ENCODE measurements at places on chromosomes 6 and 20.

DNA sequence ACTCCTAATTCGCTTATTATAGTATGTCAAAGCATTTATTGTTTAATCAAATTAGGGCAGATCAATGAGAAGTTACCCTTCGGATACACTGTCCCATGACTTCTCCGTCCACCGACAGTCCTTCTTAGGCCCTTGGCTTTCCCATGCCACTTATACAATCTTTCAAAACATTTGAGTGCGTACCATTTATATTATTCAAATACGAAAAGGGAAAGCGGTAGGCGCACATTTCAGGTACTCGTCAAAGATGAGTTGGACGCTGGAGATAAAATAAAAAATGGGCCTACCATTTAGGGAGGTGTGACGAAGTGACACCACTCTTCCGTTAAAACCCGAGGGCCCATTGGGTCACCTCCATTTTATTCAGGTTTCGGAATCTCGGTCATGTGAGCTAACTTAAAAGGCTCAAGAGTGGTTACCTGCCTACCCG, 542 bp upstream of the AFG1L start:
- no peak for DNase-seq

GRCh38 chr6:111267764-111268333, 180.5 kb downstream of the SLC16A10 start:
- DNase-seq: no peak

DNA sequence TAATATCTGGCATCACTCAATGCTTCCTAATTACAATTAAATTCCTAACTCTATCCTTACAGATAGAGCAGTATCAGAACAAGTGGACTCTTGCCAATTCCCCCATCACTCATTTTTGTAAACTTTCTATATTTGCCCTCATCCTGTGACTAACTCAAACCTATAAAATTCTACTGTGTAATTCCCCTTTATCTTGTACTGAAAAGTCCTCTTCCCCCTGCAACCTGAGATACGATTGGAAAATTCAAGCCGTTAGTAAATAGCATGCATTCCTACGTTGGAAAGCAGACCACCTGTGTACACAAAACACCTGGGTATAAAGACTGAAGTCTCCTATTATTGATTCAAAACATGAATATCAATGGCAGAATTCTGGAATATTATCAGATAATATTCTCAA, 70.4 kb upstream of the KCNQ5 start:
- no peak for DNase-seq

DNA sequence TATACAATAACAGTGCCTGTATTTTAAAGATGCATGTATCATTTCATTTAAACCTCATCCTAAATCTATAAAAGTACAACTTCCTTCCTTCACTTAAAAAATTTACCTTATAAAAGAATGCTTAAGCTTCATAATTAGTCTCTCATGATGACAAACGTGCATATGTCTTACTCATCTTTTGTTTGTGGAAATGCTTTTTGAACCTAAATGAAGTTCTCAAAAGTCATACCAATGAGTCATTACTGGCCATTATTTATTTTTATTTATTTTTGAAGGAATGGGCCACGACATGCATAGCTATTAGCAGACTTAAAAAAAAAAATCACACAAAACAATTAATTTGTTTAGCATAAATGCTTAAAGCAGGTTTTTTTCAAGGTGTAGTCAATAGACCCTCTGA, 3.7 kb downstream of the TFB1M start:
- no peak for DNase-seq

GRCh38 chr20:55273149-55273548, 732.2 kb downstream of the CBLN4 start:
- no peak for DNase-seq

- DNase-seq: no peak
Observed at GRCh38 chr6:5766260-5766659, 240.5 kb downstream of the NRN1 start.

GRCh38 chr6:99138445-99138844, 190.7 kb upstream of the FBXL4 start:
- DNase-seq: no peak

- no peak for DNase-seq
Observed at GRCh38 chr20:16641511-16642023, 68.3 kb upstream of the KIF16B start.

GRCh38 chr6:72850469-72850868, 228.6 kb downstream of the KCNQ5 start:
- no peak for DNase-seq

GRCh38 chr6:36754582-36755434, 57.2 kb downstream of the RAB44 start:
- DNase-seq: no peak

DNA sequence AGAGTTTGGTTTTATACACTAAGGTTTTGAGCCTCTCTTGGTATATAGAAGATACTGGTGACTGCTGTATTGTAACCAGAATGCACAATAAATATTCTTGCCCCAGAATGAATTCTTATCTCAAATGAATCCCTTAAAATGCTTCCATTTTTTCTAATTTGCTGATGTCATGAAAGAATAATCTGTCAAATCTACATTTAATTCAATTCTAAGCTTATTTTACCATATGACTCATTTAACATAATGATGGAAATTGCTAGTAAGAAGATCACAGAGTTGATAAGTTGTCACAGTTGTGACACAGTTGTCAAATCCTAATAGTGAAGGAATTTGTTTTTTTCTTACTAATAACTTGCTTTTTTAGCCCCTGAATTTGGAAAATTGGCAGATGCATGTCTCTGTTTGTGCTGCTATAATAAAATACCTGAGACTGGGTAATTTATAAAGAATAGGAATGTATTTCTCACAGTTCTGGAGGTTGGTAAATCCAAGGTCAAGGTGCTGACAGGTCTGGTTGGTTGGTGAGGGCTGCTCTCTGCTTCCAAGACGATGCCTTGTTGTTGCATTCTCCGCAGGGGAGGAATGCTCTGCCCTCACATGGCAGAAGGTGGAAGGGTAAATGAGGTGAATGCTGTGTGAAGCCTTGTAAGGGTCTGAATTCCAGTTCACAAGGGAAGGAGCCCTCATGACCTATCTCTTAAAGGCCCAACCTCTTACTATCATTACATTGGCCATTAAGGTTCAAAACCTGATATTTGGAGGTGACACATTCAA, 4.7 kb downstream of the ECT2L start:
- no peak for DNase-seq

- no peak for DNase-seq
Observed at GRCh38 chr6:150717419-150717818, 117.7 kb downstream of the PLEKHG1 start.

DNA sequence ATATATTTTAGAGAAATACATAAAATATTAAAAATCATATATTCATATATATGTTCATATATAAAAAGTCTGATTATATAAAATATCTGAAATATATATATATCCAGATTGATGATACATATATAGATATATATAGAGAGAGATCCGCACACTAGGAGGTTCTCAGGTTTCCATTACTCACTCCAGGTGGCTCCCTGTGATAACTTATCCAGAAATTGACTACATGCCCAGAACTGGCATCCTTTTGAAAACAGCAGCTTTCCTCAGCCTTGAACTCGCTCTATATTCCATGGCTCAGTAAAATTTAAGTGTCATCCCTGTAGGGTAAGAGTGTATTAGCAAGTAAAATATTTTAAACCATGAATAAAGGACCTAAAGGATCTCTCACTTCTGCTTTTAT, 206.8 kb downstream of the TINAG start:
- DNase-seq: no peak

- DNase-seq: no peak
Observed at GRCh38 chr20:49290608-49291191, 12.8 kb upstream of the ZNFX1 start.

- DNase-seq: no peak
Observed at GRCh38 chr20:6588296-6588695, 179.2 kb upstream of the BMP2 start.

- DNase-seq: no peak
Observed at GRCh38 chr6:120894077-120894476, 440.2 kb downstream of the TBC1D32 start.

DNA sequence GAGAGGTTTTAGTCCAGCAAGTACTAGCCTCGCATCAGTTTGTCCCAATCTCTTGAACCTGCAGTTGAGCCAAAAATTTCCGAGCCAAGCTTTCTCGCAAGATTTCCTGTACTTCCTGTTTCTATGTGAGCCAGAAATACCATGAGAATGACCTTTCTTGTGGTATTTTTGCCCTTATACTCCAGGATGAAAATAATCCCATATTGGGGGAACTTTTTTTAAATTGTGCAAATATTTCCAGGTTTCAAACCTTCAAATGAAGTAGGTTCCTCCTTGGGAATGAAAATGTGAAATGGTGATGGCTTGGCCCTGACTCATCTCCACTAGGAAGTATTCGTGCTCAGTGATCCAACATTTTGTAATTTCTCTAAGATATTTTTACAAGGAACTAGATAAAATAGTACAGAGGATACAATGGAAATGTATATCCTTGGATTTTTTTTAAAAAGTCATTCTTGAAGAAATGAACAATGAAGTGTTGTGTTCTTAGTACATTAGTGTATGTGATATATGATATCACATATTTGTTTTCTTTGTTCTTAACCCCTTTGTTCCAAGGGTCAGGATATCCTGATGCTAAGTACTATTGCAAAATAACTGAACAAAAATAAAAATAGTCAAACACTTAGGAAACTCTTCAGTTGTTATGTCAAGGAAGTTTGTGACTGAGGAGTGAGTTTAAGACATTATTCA, 184.0 kb downstream of the PDE7B start:
- DNase-seq: no peak

GRCh38 chr6:106979435-106979884, 4.9 kb upstream of the CD24 start:
- peak; percentile 48 for DNase-seq

- DNase-seq: no peak
Observed at GRCh38 chr6:14228571-14228970, 111.0 kb downstream of the CD83 start.

DNA sequence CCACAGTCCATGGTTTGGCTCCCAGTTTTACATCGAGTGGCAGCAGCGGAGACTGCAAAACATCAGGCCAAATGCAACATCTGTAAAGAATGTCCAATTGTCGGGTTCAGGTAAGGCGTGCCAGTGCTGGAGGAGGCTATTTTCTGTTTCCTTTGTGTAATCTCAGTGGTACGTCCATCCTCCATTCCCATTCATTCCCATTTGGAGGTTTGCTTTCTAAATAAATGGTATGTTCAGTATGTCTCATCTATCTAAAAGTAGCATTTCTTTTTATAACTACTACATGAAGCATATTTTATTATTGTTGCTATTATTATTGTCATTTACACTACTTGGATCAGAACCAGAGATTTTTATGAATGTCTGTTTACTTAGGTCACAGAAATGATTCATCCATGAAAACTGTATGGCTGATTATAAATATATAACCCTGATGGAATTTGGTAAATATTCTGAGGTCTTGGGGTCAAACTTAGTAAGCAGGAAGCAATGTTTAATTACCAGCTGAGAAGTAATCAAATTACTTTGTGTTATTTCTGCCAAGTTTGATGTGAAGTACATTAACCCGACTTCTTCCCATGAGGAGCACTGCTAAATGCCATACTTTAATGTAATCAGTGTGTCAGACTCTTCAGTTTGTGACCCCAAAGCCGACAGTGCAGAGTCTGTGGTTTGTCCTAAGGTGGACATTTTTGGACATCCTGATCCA, 512.9 kb downstream of the UTRN start:
- no peak for DNase-seq

DNA sequence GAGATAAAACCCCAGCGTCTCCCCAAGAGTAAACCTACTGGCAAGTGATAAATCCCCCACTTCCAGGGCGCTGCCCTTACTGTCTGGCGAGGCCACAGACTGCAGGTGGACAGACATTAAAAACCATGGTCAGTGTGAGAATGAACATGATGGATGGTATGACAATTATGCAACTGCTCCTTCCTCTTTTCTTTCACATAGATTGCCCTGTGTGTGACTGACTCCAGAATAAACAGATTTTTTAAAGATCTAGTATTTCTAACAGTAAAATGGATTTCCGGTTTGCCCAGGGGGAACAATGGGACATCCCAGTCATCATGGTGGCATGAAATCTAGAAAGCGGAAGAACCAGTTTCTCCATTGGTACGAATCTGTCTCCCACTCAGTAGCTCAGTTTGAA, 153.7 kb downstream of the FOXC1 start:
- no peak for DNase-seq

DNA sequence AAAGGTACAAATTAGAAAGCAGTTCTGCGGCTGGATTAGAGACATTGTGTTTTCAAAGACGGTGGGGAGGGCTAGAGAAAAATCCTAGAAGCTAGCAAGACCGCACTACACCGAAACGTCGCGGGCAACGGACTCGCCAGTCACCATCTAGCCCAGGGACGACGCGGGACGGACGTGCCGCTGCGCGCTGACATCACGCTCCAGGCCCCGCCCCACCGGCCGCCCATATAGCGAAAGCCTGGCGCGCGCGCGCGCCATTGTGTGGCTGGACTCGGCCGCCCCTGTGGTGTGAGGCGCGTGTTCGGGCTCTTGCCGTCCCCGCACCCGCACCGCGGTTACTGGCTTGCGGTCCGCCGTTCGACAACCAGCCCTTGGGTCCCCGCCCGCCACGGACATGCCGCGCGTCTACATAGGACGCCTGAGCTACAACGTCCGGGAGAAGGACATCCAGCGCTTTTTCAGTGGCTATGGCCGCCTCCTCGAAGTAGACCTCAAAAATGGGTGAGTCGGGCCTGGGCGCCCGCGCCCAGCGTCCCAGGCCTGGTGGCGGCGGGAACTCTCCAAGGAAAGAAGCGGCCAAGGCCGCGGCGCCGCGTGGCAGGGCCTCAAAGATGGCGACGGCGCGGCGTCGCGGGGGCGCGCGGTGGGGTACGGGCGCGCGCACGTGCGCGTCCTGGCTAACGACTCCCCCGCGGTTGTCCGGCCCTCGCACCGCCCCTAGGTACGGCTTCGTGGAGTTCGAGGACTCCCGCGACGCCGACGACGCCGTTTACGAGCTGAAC, at the start of gene SRSF6:
Gene SRSF6 (plus strand): TSS at position 257 of the 782 bp plus-strand sequence. CDS start 138 bp downstream, at position 395.
- peak; percentile 85 for DNase-seq

GRCh38 chr20:11982955-11983470, 65.3 kb downstream of the BTBD3 start:
- no peak for DNase-seq

Data from thoracic aorta (tissue), 2 donors.